ENCODE measurements at places on chromosomes 6 and 20. TPM values are rescaled to one million over a fixed set of nuclear protein-coding genes. Genes with fewer than 3 reads are reported as not detected.

The CAGE1 gene
- not detected for total RNA-seq

The CLPSL2 gene
- not detected for total RNA-seq

The BPIFB2 gene
- total RNA-seq, result not detected

The TSHZ2 gene
- not detected for total RNA-seq

The HELZ2 gene
- 4.6 TPM for total RNA-seq

The KHDC1L gene
- not detected for total RNA-seq

The OR2H1 gene
- total RNA-seq, result not detected

The SMLR1 gene
- not detected for total RNA-seq

The WFDC2 gene
- total RNA-seq, result 5.0 TPM

The TLDC2 gene
- total RNA-seq, result 1.8 TPM

- no peak for DNase-seq
Measured at GRCh38 chr6:3453413-3454272, 3.2 kb downstream of the SLC22A23 start.

DNA sequence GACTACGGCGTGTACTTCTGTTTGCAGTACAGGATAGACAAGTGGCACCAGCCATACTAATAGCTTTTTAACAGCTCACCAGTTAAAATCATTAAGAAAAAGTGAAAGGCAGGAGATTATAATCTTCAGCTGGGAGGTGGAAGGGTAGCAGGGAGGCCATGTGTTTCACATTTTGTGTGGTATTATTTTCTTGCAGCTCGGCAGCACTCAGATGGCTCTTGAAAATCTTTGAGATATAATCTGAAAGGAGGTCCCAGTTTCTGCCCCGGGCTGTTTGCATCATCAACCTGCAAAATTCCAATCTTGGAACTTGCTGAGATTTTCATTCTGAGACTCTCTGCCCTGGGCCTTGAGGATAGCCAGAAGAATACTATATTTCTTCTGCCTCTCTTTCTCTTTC, 87.5 kb upstream of the HDAC2 start:
- DNase-seq, result no peak

- peak; percentile 26 for DNase-seq
Measured at GRCh38 chr6:150252714-150253444, 110.0 kb downstream of the PPP1R14C start.

GRCh38 chr6:35305117-35305516, 7.5 kb downstream of the DEF6 start:
- DNase-seq, result no peak

GRCh38 chr20:34567892-34568865, 9.7 kb downstream of the MAP1LC3A start:
- DNase-seq, result no peak

DNA sequence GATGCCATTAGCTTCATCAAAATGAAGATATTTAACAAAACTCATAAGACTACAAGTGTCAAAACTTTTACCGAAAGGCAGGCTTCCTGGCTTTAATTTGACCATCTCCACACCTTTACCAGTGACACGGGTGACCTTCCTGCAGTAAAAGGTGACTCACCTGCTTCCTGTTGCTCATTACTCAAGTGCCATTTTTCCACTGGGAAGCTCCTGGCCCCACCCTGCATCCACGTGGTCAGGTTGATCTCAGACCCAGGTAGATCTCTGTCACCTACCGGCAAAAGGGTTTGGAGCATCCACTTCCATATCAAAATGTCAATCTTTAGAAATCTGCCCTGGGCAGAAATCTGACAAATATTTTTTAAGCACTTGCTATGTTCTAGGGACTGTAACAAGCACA, 31.9 kb upstream of the CDH4 start:
- no peak for DNase-seq

- no peak for DNase-seq
Measured at GRCh38 chr6:54072635-54073313, 38.5 kb upstream of the MLIP start.

- no peak for DNase-seq
Measured at GRCh38 chr6:138521790-138522189, 22.5 kb upstream of the NHSL1 start.

- DNase-seq, result no peak
Measured at GRCh38 chr20:61055180-61056010, 196.7 kb upstream of the CDH4 start.

DNA sequence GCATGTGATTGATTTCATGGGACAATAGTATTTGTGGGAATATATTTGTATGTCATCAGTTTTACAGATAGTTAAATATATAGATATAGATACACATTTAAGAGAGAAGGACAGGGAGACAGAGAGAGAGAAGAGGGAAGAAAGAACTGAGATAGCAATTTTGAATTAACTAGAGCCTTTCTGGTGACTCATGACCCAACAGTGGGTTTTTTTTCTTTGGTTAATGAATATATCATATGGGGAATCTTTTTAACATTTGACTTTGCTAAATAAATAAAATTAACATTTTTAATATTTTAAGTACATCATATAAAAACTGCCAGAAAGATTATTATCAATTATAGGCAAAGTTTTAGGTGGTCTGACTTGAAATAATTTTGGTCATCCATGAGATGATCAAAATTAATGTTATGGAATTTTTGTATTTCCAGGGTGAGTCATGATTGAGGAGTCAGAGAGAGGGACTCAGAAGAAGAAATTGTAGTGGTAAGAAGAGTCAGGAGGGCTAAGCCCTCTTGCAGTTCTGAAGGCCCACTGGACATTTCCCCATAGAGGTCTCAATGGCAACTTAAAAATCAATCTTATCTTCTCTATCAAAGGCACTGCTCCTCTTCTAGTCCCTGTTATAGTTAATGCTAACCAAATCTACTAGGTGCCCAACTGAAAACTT, 508.1 kb upstream of the MAP3K7 start:
- DNase-seq, result no peak

GRCh38 chr6:41271901-41272395, 14.5 kb downstream of the TREM1 start:
- no peak for DNase-seq

DNA sequence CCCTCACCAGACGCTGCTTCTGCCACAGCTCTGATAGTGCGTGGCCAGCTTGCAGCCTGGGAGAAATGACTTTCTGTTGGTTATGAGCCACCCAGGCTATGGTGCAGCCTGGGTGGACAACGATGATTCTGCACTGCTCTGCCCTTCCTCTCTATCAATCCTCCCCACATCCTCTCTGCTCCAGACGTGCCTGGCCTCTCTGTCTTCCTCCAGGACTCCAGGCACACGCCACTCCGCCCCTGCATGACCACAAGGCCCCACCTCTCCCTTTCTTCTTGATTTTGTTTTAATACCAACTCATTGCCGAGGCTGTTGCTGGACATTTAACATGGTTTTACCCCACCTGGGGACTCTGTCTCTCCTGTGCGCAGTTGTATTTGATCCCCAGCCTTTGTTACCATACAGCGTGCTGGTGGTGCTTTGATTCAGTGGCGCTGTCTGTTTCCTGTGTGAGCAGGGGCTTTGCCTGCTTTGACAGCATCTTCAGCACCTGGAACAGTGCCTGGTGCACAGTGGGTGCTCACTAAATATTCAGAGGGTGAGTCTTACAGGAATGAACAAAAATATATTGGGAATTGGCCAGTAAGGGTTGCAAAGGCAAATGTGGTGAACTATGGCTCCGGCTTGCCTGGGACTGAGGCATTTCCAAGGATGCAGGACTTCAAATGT, 280.9 kb downstream of the CDH26 start:
- no peak for DNase-seq

DNA sequence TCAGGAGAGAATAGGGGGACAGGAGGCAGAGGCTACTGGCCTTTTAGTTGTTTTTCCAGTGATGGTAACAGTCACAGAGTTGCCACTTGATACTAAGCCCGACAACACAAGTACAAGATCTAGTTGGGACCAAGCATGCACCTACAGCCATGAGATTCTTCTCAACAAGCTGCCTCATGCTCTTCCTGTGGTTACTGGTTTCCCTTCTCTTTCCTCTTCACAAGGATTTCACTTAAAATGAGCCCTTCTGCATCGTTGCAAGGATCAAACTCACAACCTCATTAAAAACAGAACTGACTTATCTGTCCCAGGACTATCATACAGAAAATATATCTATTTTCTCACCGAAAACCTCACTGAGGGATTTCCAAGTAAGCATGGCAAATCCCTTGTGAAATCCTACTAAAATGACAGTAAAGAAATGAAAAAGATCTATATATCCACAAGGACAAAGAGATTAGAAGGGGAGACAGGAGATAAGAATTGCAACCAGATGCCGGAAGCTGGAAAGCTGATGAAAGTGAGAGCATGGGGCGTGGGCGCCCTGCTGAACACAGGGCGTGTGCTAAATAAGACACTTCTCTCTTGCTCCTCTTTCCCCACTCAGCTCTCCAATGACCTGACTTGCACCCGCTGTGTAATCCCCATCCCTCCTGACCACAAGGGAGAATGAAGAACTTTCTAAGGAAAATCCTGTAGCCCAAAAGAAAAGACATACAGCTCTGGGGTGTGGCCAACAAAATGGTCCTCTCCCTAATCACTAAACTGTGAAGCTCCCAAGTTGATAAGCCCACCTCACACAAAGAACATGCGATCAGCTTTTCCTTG, 13.4 kb downstream of the MTFR2 start:
- no peak for DNase-seq

GRCh38 chr20:61977419-61977786, 88.3 kb downstream of the TAF4 start:
- no peak for DNase-seq

- DNase-seq, result no peak
Measured at GRCh38 chr6:155915651-155916050, 460.0 kb upstream of the NOX3 start.

- no peak for DNase-seq
Measured at GRCh38 chr6:52504782-52505136, 72.1 kb downstream of the TRAM2 start.

DNA sequence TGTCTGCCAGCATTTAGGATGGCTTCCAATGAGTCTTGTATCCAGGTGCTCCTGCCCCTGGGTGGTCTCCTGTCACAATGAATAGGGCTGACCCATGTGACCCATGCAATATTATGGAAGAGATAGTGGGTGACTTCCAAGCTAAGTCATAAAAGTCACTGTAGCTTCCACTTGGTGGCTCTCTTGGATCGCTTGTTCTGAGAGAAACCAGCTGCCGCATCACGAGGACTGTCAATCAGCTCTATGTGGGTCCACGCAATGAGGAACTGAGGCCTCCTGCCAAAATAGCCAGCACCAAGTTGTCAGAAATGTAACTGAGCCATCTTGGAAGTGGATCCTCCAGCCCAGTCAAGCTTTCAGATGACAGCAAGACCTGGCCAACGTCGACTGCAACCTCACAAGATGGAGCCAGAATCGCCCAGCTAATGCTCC, 14.9 kb upstream of the MATN4 start:
- DNase-seq, result peak; percentile 93

DNA sequence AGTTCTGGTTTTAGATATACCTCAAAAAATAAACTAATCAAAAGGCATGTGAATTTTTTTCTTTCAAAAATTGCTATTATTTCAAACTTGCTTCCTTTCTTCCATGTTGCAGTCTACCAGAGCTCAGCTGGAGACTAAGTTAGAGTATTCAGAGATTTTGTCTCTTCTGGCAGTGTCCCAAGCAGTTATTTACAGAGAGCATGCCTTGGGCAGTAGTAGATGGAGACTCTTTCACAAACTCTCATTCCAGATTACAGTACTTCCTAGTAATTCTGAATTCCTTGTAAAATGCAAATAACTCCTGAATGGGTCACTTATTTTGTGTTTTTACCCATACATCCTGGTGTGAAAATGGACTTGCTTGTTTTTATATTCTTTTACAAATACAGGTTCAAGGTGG, 703.4 kb downstream of the EPHA7 start:
- DNase-seq, result peak; percentile 9

DNA sequence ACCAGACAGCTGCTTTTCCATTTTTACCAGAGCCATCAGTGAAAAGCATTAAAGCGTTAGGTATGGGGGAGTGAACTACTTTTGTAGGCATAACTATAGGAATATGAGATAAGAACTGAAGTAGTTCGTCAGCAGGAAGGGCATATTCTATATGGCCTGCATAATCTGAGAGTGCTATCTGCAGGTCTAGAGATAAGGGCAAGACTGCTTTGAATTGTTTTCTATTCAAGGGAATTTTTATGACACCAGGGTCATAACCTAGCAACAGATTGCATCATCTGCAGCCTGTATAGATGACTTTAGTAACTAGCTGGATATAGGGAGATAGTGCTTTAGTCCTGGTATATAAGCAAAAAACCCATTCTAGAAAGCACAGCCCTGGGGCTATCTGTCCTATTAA, 437.3 kb upstream of the HTR1E start:
- no peak for DNase-seq

DNA sequence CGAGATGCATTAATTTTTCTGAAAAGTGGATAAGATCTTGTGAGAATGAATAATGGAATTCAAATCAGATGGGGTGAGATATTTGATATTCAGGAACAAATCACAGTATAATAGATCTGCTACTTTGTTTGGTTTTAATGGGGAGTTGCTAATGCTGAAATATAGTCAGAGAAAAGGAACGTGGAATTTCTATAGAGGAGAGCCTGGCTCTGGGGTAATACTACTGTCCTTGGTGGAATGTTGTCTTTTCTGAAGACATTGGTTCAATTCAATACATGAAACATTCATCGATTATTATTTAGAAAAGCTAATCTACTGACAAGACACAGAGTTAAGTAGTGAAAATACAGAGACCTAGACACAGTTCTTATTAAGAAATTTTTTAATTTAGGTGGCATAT, 108.6 kb downstream of the ESR1 start:
- no peak for DNase-seq

GRCh38 chr6:14575961-14576360, 458.4 kb downstream of the CD83 start:
- no peak for DNase-seq

GRCh38 chr6:4323322-4323721, 187.9 kb upstream of the ECI2 start:
- no peak for DNase-seq

GRCh38 chr6:109406196-109406595, 23.9 kb upstream of the CD164 start:
- no peak for DNase-seq

- no peak for DNase-seq
Measured at GRCh38 chr6:35970181-35970580, 49.3 kb upstream of the SRPK1 start.

- no peak for DNase-seq
Measured at GRCh38 chr6:66526061-66526460, 819.0 kb upstream of the EYS start.

GRCh38 chr6:124901084-124901483, 61.2 kb upstream of the RNF217 start:
- no peak for DNase-seq

DNA sequence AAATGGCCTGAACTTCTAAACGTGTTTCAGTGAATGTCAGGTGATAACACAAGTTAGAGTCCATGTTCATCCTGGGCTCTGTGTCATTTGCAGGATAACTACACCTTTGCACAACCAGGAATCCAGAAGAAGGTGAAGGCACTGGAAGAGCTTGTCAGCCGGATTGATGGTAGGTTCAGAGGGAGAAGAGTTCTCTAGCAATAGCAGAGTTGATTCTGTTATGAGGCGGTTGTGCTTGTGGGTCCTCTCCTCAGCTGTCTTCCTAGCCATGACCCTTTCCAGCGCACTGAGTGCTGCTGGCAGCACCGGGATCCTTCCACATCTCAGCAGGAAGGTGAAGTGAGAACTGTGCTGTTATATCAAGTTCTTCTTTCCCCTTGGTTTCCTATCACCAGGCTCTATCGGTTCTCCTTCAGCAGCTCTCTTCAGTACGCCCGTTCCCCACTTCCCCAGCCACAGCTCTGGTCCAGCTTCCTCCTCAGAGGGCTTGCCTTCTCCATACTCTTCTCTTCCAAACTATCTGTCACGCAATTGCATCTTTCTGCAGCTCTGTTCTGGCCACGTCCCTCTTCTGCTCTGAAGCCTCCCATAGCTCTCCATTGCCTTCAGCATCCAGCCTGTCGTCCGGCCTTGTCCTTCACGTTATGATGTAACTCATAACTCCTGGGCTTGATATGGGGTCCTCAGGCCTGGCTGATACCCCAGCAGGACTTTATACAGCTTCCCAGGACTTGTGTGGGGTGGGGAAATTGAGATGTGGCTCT, 39.9 kb upstream of the RNF8 start:
- DNase-seq, result no peak
